ENCODE measurements at places on chromosomes 13 and 19. TPM values are rescaled to one million over a fixed set of nuclear protein-coding genes. Genes with fewer than 3 reads are reported as not detected.

DNA sequence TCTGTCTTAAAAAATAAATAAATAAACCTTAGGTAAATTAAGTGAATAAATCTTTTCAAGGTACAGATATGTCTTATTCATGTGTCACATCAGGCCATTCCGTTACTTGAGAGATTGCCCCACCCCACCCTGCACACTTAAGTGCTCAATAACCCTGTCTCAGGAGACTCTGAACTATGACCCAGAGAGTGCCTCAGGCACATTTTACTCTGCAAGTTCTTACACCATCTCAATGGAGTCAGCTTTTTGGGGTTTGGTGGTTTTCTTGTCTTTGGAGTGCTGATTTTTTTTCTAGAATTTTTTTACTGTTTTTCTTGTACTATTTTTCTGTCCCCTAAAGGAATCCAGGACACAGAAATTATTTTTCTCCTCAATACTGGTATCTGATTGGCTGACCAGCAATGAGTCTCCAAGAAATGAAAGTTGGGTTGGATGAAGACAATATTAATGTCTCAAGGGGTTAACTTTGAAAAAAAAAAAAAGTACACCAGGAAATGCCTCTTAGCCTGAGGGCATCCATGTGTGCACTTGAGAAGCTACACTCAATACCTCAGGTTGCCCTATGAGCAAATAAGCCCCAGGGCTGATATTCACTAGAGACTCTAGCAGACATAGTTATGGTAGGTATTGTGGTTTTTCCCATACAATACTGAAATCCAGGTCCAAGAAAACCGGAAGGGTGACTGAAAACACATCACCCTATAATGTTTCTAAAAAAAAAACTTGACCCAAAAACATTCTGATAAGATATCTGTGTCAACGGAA lies 114.6 kb upstream of the ZNF91 start:
- DNase-seq, result no peak

DNA sequence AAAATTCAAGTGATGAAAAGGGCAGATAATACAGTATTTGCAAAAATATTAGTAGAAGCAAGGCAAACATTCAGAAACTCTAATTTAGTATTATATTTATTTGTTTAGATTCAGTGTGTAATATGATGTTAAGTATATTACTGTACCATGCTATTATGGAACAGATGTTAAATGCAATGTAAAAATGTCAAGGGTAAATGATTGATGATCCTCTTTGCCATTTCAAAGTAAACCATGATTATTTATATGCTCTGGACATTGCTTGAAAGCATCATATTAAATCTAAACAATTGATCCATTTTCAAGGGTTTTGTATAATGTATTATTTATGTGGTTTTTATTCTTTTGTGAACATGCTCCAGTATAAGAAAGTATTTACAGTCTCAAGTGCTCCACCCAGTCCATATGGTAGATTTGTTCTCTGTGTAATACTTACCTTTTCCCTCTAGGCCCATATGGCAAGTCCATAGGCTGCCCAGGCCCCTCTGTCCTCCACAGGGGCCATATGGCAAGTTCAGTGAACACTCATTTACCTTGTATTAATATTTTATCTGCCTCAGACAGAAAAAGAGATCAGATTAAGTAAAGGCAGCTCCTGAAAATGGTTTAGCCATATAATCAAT lies 353.5 kb downstream of the DACH1 start:
- no peak for DNase-seq

DNA sequence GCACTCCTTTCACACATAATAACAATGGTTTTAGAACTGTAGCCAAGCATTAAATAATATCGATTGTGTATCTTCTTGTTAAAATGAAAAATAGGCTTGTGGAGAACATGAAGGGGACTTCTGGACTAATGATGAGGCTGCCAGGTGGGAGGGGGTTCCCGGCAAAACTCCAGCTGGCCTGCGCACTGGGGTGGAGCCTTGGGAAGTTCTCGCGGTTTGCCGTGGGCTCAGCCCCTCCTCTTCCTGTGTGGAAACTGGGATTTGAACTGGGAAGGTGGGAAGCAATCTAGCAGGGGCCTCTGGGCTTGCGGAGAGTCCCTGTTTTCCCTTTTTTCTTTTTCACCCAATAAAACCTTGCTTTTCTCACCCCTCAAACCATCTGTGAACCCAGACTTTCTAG lies 113.7 kb upstream of the SLITRK1 start:
- no peak for DNase-seq

DNA sequence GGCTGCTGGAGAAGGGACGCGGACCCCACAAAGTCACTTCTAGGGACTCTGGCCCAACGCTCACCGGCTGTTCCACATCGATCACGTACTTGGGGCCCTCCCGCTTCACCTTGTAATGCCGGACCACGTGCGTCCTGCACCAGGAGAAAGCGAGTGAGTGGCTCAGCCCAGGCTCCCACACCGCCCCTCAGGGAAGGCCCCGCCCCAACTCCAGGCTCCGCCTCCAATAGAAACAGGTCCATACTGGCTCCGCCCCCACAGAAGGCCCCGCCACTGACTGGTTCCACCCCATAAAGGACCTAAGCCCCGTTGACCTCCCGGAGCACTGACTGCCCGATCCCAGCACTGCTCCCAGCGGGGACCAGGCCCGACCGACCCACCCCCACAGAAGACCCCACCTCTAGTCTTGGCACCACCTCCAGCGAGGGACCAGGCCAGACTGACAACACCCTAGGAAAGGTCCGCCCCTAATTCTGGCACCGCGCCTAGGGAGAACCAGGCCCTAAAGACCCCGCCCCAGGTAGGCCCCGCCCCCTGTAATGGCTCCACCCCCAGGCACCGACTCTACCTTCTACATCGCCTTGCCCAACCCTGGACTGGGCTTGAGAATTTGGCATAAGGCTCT lies 11.3 kb downstream of the STAP2 start:
- no peak for DNase-seq

The CEACAM8 gene
- total RNA-seq, result not detected

DNA sequence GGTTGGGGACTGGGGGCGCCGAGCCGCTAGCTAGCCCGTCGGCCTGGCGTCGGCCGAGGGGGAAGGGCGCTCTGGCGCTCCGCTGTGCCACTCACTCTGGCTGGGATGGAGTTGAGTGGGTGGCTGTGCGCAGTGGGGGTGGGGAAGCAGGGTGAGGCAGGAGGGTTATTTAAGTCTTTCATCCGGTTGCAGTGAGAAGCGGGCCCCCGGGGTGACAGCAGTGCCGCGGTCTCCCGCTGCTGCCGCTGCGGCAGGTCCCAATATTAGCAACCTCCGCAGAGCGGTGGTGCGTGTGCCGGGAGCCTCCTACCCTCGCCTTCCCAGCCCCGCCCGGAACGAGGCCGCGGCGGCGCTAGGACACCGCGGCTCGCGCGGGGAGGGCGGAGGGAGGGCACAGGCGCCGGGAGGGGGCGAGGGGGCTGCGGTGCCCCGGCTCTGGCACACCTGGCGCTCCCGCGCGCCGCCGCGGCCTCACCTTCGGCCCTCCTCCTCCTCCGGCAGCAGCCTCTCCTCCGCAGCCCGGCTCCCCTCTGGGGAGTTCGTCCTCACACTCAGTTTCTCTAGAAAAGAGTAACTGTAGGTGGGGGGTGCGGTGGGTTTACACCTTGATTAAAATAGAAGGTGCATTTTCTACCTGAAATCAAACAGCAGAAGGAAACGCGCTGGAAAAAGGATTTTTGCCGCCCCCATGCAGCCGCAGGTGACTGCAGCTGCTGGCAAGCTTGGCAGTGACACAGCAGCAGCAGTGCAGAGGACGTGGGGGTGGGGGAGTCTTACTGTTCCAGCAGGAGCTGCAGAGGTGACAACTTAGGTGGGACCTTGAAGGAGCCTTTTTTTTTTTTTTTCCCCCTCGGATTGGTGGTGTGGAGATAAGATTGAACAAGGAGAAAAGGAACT lies 4.5 kb downstream of the FGF9 start:
- no peak for DNase-seq

GRCh38 chr19:40416918-40417642 lies 3.9 kb upstream of the PRX start:
- DNase-seq, result peak; percentile 56

The VSTM1 gene
- not detected for total RNA-seq

DNA sequence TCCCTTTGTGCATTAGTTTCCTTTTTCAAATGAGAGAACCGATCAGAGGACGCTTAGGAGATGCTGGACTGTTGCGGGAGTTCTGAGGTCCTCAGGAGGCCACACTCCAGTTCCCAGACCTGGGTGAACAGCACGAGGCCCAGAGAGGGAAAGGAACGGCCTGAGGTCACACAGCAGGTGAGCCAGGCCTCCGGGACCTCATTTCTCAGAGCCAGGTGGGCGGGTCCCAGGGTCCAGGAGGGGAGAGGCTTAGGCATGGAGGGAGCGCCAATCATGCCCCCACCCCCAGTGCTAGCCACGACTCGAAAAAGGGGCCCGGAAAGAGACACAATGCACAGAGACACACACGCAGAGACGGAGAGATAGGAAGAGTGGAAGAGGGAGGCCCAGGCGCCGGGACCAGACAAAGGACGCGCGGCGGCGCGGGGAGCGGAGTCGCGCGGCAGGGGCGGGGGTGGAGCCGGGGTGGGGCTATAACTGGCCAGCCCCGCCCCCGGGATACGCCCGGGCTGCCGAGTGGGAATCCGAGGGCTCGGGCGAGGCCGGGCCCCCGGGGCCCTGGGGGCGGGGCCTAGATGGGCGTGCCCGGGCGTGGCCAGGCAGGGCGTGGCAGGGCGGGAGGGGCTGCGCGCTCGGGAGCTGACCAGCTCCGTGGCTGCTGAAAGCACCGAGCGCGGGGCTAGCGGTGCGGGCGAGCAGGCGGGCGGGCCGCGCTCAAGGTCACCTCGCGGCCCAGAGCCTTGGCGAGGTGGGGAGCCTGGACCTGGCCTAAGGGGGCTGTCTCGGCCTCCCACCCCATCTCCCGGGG lies 1.6 kb downstream of the ELAVL3 start:
- DNase-seq, result no peak

The NMRK2 gene
- 65.1 TPM for total RNA-seq

GRCh38 chr19:39705578-39706188 lies 1.4 kb downstream of the LGALS14 start:
- no peak for DNase-seq

DNA sequence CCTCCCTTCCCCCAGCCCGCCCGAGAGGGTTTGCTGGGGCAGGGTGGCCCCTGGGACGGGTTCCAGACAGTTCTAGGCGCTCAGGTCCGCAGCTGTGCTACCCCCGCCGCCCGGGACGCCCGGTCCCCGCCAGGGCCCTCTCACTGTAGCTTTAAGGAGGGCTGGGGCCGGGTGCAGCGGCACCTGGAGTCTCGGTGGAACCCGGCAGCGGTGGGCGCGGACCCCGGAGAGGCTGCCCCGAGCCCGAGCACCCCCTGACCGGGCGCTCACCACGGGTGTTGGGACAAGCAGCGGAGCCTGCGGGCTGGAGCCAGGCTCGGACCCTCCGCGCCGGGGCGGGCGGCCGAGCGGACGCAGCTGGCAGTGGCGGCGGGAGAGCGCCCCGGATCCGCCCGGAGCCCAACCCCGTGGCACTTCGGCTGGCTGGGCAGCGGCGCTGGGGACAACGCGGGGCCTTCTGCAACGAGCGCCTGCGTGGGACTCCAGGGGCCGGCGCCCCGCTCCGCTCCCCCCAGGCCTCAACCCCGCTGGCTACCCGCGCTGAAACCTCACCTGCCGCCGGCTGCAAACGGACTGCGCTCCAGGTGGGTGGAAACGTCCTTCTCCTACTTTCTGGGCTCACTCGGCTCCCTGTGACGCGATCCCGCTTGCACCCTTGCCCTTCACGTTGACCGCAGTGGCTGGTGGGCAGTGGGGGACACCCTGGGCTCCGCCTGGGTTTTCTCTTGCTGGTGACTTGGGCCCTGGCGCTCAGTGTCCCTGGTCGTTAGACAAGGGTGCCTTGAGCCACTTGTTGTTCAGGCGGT lies 81.1 kb downstream of the ZNF429 start:
- DNase-seq, result no peak

DNA sequence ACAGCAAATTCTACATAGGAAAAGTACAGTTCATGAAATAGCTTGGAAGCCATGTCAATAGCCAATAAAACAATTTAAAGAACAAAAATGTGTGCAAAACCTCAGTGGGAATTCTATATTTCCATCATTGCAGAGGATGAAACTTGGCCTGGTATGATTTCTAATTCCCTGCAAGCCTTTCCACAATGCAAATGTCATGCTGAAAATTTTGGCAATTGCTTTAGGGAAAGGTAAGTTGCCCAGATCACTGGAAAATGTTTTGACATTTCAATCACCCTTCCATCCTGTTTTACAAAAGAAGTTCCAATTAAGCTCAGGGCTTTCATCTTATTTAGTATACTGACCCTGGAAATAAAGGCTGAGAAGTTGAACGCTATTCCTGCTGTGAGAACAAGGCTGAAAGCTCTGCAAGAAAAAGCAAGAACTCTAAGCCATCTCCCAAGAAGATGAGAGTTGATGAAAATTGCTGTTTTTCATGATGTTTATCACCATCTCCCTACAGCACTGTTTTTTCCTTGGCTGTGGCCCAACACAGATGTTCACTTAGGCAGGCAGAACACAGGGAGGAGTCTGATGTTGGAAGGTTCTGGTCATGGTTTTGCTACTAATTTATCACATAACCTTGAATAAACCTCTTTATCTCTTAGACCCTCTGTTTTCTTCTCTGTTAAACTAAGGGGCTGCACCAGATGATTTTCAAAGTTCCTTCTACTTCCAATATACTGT lies 263.7 kb downstream of the KCTD12 start:
- peak; percentile 27 for DNase-seq

The MTUS2 gene
- 1.6 TPM for total RNA-seq

DNA sequence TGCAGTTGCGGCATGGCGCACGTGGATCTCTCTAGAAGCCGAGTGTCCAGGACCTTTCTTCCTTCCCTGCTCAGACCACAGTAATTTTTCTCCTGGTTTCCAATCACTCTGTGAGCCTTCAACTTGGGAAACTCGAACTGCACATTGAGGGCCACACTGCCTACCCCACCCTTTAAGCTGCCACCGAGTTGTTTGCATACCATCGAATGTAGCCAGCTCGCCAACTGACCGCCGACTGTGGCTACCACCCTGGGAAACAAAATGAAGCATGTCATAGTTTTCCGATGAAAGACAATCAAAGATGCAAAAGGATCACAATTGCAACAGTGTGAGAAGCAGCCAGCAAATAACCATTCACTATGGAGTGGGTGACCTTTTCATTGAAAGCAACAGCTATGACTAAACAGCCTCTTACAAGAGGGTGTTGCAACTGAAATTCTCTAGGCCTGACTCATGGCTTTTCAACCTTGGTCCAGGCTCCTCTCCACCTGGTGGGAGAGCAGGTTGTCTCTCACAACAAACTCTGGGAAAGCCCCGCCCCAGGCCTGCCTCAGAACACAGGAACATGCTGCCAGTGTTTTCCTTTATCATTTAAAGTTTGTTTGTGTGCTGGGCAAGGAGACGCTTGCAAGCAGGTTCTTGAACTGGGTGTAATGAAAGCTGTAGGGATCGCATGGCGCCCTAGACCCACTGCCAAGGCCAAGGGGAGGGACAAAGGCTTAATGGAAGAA lies 141.7 kb upstream of the SERP2 start:
- DNase-seq, result peak; percentile 92
